Stimulated activated CD8-positive, alpha-beta memory T cell treated with anti-CD3 and anti-CD28 coated beads, Interleukin-12 subunit alpha, Interleukin-12 subunit beta, amount 100 ng/mL, for 4 hours (primary cell): ENCODE measurements at places on chromosomes 6 and 20.

DNA sequence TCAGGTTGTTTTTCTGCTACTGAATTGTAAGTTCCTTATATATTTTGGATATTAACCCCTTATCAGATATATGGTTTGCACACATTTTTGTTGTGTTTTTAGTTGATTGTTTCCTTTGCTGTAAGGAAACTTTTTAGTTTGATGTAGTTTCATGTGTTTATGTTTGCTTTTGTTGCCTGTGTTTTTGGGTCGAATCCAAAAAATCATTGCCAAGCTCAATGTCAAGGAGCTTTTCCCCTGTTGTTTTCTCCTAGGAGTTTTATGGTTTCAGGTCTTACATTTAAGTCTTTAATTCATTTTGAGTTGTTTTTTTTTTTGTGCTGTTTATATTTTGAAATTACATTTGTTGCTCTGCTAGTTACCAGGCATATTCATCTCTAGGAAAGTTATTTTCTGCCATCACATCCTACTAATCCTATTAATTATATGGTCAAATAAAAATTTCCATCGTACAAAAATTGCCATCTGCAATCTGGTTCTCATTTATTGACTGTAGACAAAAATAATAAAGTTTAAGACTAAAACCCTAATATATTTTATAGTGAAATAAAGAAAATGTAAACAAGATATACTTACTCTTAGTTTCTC is 103.8 kb upstream of the FAM184A start:
- no peak for DNase-seq

DNA sequence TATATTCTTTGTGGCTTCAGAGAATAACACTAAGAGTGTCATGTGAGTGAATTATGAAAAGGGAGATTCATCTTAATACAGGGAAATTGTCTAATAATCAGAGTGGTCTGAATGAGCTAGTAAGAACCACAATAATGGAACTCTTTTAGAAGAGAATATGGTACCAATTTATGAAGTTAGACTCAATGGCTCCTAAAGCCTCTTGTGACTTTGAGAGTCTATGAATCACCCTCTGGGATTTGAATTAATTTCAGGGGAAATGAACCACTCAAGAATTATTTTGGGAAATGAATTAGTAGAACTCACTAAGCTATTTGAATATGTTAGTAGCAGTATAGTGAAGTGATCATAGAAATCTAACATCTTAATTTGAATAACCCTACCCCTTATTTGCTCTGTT is 14.3 kb downstream of the PCMT1 start:
- no peak for DNase-seq

GRCh38 chr6:16121339-16121738 is 7.5 kb upstream of the MYLIP start:
- DNase-seq, result no peak

DNA sequence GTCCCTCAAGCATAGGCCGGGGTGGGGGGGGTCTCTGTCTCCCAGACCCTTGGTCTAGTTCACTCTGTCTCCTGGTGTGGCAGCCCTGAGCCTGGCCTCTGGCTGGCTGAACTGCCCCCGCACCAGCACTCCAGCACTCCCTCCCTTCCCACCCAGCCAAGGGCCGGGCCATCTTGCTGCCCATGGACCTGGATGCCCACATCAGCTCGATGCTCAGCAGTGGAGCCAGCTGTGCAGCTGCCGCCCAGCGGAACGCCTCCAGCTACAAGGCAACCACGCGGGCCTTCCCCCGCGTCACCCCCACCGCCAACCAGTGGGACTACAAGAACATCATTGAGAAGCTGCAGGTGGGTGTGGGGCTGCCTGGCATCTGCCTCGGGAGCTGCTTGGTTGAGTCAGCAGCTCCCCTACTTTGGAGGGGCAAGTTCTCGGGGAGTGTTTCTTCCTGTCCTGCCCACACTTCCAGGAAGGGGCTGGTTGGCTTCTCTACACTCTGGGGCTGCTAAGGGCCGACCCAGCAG is 28.4 kb downstream of the UQCC2 start:
- DNase-seq, result peak; percentile 19

GRCh38 chr20:57214427-57214826 is 52.0 kb downstream of the BMP7 start:
- no peak for DNase-seq

DNA sequence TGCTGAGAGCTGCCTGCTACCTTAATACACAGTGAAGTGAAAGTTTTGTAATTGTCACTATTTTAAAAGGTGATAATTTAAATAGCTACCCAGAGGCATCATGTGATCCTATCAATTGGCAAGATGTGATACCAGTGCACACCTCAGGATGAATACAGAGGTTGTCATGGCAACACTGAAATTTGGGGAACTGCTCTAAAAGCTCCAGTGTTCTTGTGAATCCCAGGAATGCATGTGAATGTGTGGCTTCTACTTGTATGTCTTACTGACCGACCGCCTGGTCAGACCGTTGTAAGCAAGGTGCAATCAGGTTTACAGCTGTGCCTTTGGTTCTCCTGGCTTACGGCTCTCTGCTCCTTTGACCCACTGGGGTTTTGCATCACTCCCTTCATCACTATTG is 146.3 kb upstream of the GJE1 start:
- DNase-seq, result no peak

- no peak for DNase-seq
Observed at GRCh38 chr6:118042855-118043254, 135.8 kb downstream of the SLC35F1 start.

GRCh38 chr6:85574932-85575598 is 18.6 kb downstream of the SNX14 start:
- DNase-seq, result no peak

- no peak for DNase-seq
Observed at GRCh38 chr6:112931832-112932231, 584.7 kb downstream of the RFPL4B start.

GRCh38 chr20:47004179-47004578 is 109.5 kb downstream of the EYA2 start:
- DNase-seq, result no peak

GRCh38 chr20:57849121-57849520 is 139.3 kb upstream of the PMEPA1 start:
- DNase-seq, result no peak

DNA sequence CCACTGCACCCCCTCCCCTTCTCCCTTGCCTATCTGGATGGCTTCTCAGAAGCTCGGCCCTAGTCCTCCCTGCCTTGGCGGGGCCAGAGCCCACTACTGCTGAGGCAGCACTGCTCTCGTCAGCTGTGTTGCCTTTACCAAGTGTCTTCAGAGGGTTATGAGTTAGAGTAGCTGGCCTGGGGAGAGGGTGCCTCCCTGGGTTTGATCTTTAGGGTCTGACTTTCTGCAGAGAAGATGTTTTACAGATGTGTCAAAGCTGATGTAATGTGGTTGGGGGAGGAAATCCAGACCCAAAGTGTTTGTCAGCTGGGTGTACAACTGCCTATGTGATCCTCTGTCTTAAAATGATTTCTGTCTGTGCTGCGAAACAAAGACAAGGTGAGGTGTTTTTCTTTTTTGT is 30.4 kb upstream of the PI16 start:
- no peak for DNase-seq

- no peak for DNase-seq
Observed at GRCh38 chr20:12358006-12358654, 440.4 kb downstream of the BTBD3 start.

DNA sequence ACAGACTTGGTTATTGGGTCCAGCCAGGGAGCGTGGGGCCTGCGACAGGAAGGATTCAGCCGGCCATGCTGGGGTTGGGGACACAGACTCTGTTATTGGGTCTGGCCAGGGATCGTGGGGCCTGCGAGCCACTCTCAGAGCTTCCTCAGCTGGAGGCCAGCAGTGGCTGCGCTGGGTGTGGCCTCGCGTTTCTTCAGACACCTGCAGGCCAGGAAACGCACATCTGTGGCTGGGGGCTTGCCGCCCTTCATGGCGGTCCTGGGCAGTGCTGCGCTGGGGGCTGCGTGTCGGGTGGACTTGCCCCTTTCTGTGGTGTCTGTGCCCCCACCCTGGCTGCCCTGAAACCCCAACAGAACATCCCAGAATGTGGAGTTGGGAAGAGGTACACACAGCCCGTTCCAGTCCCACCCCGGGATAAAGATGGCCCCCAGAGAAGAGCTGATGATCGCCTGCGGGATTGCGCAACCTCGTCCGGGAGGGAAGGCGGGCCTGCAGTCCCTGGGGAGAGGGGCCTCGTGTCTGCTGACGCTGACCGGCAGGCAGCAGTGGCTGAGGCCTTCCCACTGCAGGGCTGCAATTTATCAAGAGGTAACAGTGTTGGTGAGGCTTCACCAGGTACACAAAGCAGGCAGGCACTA is 16.9 kb upstream of the MTG2 start:
- no peak for DNase-seq

DNA sequence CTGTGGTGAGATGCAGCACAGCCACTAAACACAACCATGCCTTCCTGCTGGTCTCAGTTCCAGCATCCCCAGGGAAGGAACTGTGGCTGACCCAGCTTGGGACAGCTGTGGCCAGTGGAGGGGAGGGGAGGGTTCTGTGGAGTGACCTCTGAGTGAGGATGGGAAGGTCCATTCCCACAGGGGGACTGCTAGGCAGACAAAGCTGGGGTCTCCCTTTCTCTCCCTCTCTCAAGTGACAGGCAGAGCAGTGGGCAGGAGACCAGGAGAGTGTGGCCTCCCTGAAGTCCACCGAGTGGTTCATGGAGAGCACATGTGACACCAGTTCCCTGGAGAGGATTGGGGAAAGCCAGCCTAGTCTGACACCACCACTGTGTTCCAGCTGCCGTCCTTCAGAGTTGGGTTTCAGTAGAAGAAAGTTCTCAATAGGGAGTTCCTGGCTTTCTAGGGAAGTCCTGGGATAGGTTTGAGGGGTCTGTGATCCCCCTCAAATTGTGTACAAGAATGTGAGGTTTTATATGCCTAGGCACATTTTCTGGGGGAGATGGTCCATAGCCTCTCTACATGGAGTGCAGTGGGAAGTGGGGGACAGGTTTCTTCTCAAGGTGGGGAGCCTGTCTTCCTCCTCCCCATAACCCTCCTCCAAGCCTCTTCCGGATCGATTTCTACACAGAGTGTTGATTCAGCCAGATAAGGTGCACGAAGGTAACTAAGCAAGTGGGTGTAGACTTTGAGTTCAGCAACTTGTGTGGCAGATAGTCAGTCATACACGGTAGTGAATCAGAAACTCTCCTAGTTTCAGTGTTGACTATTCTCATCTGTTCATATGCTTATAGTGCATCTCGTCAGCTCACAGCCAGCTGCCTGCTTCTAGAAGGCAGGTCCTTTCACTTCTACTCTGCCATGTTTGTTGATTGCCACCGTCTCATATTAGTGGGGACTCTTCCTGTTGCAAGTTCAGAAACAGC is 18.9 kb downstream of the MANBAL start:
- DNase-seq, result no peak

GRCh38 chr6:137230956-137231555 is 11.9 kb upstream of the IFNGR1 start:
- no peak for DNase-seq

- no peak for DNase-seq
Observed at GRCh38 chr6:88031550-88031949, 16.1 kb upstream of the SPACA1 start.

- no peak for DNase-seq
Observed at GRCh38 chr6:141475259-141475658, 657.5 kb upstream of the GJE1 start.

- DNase-seq, result no peak
Observed at GRCh38 chr6:44400572-44400971, 13.1 kb downstream of the CDC5L start.

DNA sequence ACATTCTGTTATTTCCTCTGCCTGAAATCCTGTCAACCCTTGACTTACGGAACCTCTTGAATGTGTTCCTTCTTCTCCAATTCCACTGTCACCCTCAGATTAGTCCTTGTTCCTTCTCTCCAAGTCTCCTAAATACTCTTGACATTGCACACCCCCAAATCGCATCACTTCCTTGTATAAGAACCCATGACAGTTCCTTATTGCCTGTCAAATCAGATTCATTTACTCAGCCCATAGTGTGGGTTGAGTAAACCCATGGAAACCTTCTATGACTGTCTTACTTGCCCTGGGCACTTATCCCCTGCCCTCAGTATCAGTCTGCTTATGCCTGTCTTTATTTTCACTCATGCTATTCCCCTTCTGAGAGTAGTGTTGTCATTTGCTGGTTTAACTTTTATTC is 40.5 kb downstream of the ARMC2 start:
- DNase-seq, result no peak

GRCh38 chr6:6840831-6841291 is 252.3 kb downstream of the LY86 start:
- DNase-seq, result no peak

GRCh38 chr6:52020945-52021570 is 66.4 kb downstream of the PKHD1 start:
- DNase-seq, result no peak

DNA sequence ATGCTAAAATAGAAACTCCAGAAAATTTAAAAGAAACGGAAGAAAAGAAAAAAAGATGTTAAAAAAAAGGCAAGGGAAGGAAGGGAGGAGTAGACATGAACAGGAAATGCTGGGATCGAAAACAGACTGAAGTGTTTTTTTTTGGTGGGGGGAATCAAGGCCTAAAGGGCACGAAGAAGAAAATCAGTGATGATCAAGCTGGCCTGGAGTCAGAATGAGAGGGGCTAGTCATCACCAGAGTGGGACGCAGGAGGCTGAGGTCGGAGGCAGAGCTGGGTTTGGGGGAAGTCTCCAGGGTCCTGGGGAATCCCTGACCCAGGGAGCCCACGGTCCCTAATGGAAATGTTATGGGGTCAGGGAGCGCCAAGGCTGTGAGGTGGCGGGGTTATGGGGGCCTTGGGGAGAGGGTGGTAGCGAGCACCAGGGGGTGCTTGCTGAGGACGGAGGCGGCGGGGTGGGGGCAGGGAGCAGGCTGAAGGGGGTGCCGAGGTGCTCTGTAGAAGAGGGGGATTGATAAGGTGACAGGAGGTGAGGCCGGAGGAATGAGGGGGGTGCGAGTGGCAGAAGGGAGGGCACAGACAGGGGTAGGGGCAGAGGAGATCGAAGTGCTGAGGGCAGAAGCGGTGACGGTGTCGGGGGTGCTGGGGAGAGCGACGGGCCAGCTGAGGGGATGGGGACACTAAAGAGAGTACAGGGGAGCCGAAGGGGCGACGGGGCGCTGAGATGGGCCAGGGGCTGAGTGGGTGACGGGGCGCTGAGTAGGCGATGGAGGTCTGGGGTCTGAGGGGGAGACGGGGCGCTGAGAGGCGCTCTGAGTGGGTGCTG is 684 bp downstream of the ZNFX1 start:
- DNase-seq, result peak; percentile 22

DNA sequence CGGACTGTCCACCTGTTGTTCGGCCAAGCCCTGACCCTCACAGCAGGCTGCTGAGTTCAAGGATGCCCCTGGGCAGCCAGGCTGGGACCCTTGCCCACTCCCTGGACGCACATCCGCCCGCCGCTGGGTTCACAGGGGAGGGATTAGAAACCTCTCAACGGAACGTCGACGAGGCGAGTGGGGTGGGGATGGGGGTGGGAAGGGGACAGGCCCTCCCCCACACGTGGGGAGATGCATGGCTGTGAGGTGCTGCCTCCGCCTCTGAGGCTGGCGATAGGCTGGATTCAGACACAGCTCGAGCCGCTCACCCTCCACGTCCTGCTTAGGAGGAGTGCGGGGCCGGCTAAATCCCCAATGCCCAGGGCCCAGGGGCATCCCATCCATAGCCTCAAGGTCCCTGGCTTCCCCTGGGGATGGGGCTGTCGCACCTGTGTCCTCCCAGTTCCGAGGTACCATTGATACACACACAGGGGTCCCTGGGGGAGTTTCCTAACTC is 90.6 kb upstream of the BHLHE23 start:
- no peak for DNase-seq
